Activated CD4-positive, alpha-beta T cell treated with anti-CD3 and anti-CD28 coated beads, Interleukin-2, amount 10 ng/mL, durations not matched to agents 7 days and 5 days (primary cell): ENCODE measurements at places on chromosomes 7 and 10. TPM values are rescaled to one million over a fixed set of nuclear protein-coding genes. Genes with fewer than 3 reads are reported as not detected.
A peak's percentile ranks its signal among the peaks of the same experiment; 100 is the strongest.

DNA sequence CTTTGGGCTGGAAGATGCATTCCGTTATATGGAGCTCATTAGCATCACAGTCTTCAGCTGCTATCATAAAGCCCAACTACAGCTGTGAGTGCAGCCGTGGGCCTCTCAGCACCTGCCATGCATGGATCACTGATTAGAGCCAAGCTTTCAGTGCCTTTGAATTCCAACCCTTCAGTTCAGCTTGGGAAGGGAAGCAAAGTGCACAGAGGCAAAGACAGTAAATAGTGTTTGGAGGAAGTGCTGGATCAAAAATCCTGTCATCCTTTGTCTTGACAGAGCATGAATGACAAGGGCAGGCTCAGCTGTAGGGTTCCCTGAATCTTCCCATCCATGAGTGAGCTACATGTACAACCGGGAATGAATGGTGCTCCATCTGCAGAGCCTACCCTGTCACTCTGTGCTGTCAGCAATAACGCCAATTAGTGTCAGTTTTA lies 153.7 kb downstream of the DNAJB9 start:
- no peak overlapping the region for H3K27ac ChIP-seq
- no peak for DNase-seq
- no peaks in the 10 kb centered on the region for H3K36me3 ChIP-seq
- no peaks in the 10 kb centered on the region for H3K27me3 ChIP-seq
- H3K4me1 ChIP-seq = no peaks in the 10 kb centered on the region

DNA sequence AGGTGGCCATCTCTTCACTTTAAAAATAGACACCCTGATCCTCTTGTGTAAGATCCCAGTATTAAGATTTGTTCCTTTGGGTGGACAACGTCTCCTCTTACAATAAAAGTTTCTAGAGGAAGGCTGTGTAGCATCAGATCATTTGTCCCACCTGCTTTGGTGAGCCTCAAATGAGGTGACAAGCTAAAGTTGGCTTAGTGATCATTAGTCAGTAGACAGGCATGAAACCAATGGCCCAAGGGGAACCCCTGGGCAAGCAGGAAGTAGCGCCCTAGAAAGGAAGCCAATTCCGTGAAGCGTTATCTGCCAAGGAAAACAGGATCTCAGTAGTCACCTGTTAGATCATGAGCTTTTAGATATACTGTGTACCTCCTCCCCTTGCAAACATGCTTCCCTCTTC lies 66.8 kb downstream of the PCGF5 start:
- H3K27me3 ChIP-seq = no peaks in the 10 kb centered on the region
- H3K4me3 ChIP-seq = no peak overlapping the region
- no peak for DNase-seq
- H3K4me1 ChIP-seq = no peaks in the 10 kb centered on the region

The AKR1D1 gene
- total RNA-seq = not detected

The SLC13A1 gene
- total RNA-seq = not detected

GRCh38 chr10:58574058-58574457 lies 61.4 kb downstream of the BICC1 start:
- H3K4me1 ChIP-seq = no peaks in the 10 kb centered on the region
- no peak overlapping the region for H3K4me3 ChIP-seq
- H3K27ac ChIP-seq = no peak overlapping the region
- H3K27me3 ChIP-seq = no peaks in the 10 kb centered on the region
- no peak for DNase-seq

The ACHE gene
- total RNA-seq = not detected

DNA sequence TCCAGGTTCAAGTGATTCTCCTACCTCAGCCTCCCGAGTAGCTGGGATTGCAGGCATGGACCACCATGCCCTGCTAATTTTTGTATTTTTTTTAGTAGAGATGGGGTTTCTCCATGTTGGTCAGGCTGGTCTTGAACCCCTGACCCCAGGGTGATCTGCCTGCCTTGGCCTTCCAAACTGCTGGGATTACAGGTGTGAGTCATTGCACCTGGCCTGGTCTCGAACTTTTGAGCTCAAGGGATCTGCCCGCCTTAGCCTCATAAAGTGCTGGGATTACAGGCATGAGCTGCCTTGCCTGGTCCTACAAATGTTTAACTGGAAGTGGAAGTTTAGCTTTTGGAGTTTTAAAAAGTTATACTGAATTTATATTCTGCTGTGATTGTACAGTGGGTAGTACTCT lies 2.8 kb downstream of the MLLT10 start:
- peaks cover 37% of the 10 kb centered on the region for H3K36me3 ChIP-seq
- peak overlapping the region; percentile 29 for H3K4me3 ChIP-seq
- H3K27ac ChIP-seq = no peak overlapping the region
- no peaks in the 10 kb centered on the region for H3K27me3 ChIP-seq

The ABCC2 gene
- 1.3 TPM for total RNA-seq

- no peak overlapping the region for H3K27ac ChIP-seq
- H3K4me1 ChIP-seq = peaks cover 12% of the 10 kb centered on the region
- no peaks in the 10 kb centered on the region for H3K27me3 ChIP-seq
- H3K36me3 ChIP-seq = peaks cover 10% of the 10 kb centered on the region
Measured at GRCh38 chr7:103116991-103117390, 31.9 kb downstream of the NAPEPLD start.
